Thyroid gland (tissue), 4 donors: ENCODE measurements at places on chromosomes 13 and 19. TPM values are rescaled to one million over a fixed set of nuclear protein-coding genes. Genes with fewer than 3 reads are reported as not detected.

GRCh38 chr19:488505-489417 is 7.5 kb upstream of the MADCAM1 start:
- peak; percentile 95 for DNase-seq

GRCh38 chr19:9061879-9062278 is 25.0 kb upstream of the OR1M1 start:
- DNase-seq: no peak

DNA sequence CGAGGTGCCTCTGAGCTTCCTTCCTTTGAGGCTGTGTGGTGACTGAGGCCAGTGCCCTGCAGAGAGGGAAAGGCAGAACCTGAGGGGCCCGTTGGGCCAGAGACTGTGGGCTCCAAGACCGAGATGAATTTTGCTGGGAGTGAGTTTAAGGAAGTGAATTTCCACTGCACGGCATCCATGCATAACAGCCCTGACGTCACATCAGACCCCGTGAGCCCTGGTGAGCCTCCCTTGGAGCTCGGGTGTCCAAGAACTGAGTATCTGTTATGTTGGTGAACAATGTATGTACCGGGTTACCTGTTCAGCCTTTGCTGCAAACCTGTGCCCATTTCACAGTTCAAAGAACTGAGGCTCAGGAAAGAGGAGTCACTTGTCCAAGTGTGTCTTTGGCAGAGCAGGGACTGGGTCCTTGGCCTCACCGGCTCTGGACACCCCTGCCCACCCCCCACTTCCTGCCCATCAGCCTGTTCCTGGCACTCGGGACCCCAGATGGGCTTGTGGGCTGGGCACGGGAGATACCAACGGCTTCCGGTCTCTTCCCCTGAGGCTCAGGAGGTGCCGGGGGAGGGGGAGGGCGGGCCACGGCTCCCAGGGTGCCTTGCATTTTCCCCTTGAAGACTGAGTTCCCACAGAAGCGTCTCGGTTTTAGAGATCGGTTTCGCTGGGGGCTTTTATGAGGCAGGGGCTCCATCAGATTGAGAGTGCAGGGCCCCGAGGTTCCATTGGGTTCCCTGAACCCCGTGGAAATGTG is 33.7 kb downstream of the NFILZ start:
- no peak for DNase-seq

- no peak for DNase-seq
Measured at GRCh38 chr13:75934889-75935288, 298.8 kb downstream of the LMO7 start.

GRCh38 chr13:23671897-23672296 is 101.7 kb downstream of the TNFRSF19 start:
- DNase-seq: no peak

DNA sequence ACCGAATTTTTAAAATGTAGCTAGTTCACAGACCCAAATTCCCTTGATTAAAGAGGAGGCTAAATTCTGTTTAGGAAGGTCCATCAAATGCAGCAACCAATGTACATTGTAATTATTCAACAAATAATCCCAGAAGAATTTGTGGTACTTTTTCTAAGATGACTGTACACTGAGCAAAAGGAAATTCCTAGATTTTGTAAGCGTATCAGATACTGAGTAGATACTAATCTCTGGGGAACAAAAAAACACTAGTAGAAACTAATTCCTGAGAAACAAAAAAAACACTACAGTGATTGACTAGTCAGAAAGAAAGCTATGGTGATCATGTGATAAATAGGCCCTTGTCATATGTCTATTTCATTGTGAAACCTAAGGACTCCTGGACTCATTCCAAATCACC is 246.1 kb downstream of the PCDH17 start:
- no peak for DNase-seq

GRCh38 chr19:45016388-45017314 is 15.4 kb downstream of the RELB start:
- DNase-seq: peak; percentile 51

GRCh38 chr13:42369071-42369797 is 97.3 kb downstream of the AKAP11 start:
- no peak for DNase-seq

DNA sequence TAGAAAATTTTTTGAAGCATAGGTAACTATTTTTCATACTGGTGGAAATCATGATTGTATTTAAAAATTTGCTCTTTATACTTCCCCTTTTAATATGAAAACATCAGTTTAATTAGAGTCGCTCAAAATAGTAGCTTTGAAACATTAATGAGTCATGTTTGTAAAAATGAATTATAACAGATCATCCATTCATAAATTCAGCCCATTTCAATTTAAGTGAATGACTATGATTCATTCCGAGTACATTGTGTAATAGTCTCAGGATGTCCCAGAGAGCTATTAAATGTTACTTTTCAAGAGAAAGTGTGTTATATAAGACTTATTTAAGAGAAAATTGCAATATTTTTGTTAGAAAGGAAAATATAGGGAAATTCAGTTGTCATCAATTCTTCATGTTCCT is 111.0 kb downstream of the FNDC3A start:
- DNase-seq: no peak

DNA sequence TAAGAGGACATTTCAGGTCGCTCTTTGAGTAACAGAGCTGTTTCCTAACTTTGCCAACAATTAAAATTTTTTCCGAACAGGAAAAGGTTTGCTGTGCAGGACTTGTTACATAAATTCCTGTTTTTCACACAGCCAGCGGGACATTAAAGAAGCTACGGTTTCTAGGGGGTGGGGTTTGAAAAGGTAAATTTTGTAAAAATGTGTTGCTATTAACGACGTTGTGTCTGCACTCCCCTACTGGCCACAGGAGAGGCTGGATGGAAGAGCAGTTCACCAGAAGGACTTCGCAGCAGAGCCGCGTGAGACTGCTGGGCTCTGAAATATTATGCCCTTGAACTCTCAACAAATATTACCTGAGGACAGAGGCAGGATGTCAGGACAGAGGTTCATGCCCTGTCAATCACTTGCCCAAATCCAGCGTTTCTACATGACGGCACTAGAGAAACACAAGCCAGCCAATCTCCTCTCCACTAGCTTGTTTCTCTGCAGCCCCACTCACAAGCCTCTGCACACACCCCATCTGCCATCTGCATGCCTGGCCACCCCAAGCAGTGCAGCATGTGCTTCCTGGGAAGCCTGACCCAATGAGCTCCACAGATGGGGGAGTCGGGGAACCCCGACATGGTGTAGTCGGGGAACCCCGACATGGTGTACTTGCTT is 102.0 kb downstream of the FOXO1 start:
- peak; percentile 31 for DNase-seq

GRCh38 chr19:28039677-28040381 is 1173.1 kb downstream of the UQCRFS1 start:
- no peak for DNase-seq

GRCh38 chr19:56152644-56153043 is 11.6 kb downstream of the ZNF444 start:
- DNase-seq: no peak

GRCh38 chr13:46476174-46476573 is 76.8 kb upstream of the LRCH1 start:
- DNase-seq: no peak

- no peak for DNase-seq
Measured at GRCh38 chr19:2638417-2638940, 64.0 kb downstream of the GNG7 start.

DNA sequence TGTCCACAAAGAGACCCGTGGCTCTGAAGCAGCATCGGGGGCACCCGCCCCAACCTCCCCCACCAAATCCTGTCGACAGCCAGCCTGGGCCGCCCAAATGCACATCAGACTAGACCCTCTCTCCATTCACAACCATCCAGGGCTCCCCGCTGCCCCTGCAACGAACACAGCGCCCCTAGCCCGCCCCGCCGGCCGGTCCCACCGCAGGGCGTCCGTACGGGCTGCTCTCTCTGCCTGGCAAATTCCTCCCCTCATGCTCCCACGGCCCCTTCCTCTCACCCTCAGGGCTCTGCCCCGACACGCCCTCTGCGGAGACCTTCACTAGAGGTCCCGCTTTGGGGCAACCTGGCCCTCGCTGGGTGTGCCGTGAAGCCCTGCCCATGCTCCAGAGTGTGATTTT is 7.1 kb downstream of the TCF3 start:
- DNase-seq: no peak

GRCh38 chr19:46692918-46693722 is 23.8 kb downstream of the PRKD2 start:
- no peak for DNase-seq

DNA sequence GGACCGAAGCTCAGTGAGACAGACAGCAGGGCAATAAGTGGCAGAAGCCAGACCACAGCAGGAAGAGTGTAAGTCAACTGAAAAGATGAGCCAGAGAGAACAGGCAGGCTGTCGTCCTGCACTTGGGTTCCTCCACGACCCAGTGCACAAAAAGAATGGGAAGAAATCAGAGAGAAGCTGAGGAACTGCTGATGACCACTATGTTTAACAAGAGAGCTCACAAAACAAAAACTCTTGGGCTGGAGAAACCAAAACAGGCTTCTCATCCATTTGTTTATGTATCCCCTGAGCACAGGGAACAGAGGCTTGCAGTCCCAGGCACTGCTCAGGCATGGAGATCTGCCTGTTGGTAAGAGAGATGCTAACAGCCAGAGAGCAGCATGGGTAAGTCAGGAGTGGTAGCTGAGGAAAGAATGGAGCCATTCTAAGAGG is 14.0 kb downstream of the AKAP8L start:
- no peak for DNase-seq

DNA sequence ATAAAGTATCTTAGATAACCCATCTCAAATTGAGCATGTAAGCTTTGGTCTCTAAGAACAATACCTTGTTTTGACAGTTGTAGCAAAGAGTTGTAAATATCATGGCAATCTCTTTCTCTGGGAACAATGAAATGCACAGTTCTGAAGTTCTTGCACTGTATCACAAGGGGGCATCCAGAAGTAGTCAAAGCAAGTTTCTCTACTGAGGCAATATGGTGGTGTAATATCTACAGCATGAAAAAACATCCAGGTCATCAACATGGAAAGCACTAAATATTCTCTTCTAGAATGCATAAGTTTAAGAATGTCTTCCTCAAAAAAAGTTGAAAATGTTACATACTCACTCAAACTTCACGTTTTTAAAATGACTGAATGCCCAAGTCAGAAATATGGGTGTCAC is 19.6 kb downstream of the MTMR6 start:
- DNase-seq: no peak

DNA sequence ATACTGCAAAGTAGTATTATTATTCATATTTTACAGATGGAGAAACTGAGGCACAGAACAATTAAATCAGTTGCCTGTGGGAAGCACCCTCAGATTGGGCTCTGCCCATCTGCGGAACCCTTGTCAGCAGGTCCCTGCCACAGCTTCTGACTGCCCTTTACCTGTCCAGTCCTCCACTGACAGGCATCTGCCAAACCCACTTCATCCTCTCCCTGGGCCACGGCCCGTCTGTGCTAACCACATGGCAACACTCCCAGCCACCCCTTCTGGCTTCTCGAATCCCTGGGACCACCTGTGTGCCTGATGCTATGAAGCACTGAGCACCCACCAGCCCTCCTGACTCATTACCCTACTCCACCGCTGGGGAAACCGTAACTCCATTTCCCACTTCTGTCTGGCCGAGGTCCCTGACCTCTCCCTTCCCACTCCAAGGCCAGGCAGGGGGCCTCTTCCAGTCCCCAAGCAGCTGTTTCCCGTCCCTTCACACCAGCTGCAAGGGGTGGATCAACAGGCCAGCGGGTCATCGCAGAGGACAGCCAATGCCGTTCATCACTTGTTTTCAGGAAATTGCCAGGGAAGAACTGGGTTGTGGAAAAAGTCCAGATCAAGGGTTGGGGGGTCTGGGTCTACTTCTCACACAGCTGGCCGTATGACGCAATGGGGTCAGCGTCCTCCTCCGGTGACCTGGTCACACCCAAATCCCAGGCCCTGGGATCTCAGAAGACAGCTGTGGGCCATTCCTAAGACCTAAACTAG is 2.5 kb downstream of the KANK3 start:
- DNase-seq: peak; percentile 40

- DNase-seq: peak; percentile 78
Measured at GRCh38 chr19:33235269-33235995, 9.8 kb upstream of the SLC7A10 start.

DNA sequence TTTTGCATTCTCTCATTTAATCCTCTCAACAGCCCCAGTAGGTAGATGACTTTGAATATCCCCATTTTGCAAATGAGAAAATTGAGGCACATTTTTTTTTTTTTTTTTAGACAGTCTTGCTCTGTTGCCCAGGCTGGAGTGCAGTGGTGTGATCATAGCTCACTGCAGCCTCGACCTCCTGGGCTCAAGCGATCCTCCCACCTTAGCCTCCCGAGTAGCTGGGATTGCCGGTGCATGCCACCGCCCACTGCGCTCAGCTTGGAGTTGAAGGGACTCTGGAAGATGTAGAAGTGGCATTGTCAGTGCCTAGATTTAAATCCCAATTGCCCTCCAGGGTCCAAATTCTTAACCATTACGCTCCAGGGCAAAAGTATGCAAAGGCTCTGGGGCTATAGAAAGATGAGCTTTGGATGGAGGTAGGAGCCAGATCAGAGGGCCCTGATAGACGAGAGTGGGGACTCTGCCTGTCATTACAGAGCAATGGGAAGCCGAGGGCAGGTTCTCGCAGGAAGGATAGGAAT is 813 bp upstream of the MCOLN1 start:
- no peak for DNase-seq

DNA sequence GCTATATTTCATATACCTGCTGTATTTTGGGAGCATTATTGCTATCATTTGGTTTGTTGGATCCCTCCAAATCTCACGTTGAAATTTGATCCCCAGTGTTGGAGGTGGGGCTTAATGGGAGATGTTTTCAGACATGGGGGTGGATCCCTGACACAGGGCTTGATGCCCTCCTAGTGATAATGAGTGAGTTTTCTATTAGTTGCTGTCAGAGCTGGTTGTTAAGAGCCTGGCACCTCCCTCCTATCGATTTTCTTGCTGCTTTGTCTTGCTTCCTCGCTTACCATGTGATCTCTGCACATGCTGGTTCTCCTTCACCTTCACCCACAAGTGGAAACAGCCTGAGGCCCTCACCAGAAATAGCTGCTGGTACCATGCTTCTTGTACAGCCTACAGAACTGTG is 259.9 kb upstream of the STARD13 start:
- no peak for DNase-seq

DNA sequence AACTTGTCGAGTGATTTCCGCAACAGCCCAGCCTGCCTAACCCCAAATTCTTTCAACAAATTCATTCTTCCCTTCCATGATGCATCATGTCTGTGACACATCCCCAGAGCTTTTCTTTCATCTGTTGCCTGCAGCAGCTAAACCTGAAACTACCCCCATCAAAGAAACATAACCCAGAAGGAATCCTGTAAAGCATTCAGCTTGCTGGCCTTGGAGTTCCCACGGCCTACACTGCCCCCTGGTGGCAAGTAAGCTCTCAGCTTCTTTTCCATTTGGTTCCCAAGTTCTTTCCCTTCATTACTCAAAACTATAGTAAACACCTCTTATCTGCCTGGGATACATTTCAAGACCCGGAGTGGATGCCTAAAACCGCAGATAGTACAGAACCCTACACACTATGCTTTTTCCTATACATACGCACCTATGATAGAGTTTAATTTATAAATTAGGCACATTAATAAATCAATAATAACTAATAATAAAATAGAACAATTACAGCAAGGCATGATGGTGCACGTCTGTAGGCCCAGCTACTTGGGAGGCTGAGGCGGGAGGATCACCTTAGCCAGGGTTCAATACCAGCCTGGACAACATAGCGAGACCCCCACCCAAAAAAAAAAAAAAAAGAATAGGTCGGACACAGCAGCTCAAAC is 7.4 kb downstream of the ETHE1 start:
- peak; percentile 79 for DNase-seq

- DNase-seq: no peak
Measured at GRCh38 chr19:15300533-15301197, 31.7 kb downstream of the BRD4 start.

KRTDAP gene
- total RNA-seq: 2.7 TPM

CEBPA gene
- 16.2 TPM for total RNA-seq

GJB6 gene
- 4.3 TPM for total RNA-seq
